ENCODE measurements at places on chromosomes 4 and X.
A peak's percentile ranks its signal among the peaks of the same experiment; 100 is the strongest.

DNA sequence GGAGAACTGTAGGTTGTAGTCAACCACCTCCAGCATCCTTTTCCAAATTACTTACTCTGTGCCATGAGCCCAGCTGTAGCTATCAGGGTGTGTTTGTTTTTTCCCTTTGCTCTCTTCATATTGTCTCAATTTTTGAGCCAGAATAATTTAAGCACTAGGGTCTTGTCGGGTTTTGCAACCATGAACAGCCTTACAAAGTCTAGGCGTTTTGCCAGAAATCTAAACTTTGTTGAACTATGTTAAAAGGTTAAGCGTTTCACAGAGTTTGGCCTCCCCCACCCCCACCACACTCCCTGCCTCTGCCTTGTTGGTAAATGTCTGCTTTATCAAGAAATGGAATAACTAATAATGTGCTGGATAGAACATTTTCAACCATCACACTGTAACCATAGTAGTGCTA is 190.6 kb upstream of the TTC29 start:
- DNase-seq: no peak

DNA sequence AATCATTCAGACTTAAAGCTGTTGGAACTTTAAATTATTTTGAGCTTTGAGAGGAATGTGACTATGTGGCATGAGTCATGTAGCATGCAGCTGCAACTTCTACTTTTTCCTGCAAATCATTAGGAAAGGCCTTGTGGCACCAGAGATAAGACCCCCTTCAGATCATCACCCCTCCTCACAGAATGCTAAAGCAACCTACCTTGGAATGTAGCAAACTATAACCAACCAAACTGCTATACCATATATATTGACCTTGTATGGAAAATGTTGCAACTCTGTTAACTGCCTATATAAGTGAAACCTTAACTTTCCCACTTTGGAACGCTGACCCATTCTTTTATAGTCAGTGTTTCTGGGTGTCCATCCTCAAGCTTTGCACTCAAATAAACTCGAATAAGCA is 32.0 kb downstream of the ATXN3L start:
- DNase-seq: no peak

DNA sequence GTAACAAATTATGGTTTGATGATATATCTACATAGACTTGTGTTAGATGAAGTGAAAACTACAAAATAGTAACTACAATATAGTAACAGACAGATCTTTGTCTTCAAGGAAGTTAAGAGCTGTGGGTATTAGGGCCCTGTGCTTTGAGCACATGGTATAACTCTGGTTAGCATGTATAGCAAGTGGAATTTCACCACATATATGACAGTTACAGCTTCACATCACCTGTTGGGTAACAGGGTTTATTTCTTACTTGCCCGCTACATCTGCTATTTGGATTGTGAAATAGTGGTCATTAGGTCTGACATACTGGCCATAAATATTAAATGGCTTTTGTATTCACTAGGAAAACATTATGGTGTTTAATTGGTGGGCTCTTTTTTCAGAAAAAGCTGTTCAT is 20.2 kb downstream of the OFD1 start:
- DNase-seq: no peak

DNA sequence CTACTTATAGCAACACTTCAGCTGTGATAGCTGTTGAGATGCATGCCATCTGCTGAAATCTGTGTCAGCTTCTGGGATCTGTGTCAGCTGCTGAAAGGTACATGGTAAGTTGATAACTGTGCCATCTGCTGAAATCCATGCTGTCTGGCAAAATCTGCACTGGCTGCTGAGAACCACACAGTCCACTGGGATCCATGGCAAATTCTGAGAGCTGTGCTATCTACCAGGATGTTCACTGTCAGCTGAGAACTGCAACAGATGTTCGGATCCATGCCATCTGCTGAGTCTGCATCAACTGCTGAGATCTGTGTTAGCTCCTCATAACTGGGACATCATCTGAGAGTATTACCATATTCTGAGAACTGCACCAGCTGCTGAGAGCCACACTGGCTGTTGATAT is 430.5 kb upstream of the POU3F4 start:
- DNase-seq: no peak

DNA sequence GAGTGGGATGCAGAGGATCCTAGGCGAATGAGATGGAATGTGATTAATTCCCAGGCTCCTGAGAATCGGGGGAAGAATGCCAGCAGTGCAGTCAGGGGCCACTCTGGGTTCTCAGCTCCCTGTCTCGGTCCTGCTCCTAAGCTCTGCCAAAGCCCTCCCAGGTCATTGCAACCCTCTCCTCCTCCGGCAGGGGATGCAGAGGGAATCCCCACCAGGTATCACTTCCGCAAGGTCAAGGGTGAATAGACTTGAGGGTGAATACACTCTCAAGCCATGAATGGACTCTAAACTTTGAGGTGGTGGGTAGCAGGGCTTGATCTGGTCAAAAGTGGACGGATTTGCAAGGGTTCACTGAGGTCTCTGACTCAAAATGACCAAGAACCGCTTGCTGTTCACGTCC is 139.3 kb upstream of the MXRA5 start:
- no peak for DNase-seq

- no peak for DNase-seq
These were observed 101.9 kb upstream of the MAML3 start for GRCh38 chr4:140255927-140256326.

DNA sequence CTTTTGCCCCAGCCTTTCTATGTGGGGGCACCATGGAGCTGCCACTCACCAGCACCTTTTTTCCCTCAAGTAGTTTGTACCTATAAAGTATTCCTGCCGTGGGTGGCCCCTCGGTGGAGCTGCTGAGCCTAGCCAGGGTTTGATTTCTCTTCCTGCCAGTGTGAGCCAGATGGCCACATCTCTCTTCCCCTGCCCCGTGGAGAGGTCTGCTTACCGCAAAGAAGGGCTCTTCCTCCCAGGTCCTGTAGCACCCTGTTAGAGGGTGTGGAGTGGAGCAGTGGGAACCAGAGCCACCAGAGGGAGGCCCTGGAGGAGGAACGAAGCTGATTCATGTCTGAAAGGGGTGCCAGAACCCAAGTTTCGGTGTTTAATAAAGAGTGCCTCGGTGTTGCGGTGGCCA is 95.4 kb downstream of the PTTG2 start:
- DNase-seq: no peak

GRCh38 chr4:186058253-186058979 is 10.5 kb upstream of the TLR3 start:
- DNase-seq: no peak

DNA sequence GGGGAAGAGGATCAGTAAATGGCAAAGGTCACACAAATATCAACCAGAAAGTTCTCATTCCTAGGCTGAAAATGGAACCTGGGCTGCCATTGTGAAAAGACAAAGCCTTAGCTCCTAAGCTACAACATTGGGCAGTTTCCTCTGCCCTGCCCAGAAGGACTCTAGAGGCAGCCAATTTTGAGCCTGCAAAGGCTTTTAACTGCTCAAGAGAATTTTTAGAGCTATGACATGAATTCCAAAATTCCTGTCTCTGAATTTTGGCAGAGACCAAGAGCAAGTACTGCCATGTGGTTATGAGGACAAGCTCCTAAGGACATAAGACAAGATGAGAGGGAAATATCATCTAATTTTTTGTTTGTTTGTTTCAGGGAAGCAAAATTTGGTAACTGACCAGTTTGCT is 29.6 kb upstream of the IGFBP7 start:
- no peak for DNase-seq

GRCh38 chr4:117084866-117085701 is at the start of gene TRAM1L1:
TRAM1L1 (minus strand) TSS chr4:117085576; CDS start chr4:117085393, 183 bp downstream.
- peak; percentile 50 for DNase-seq

DNA sequence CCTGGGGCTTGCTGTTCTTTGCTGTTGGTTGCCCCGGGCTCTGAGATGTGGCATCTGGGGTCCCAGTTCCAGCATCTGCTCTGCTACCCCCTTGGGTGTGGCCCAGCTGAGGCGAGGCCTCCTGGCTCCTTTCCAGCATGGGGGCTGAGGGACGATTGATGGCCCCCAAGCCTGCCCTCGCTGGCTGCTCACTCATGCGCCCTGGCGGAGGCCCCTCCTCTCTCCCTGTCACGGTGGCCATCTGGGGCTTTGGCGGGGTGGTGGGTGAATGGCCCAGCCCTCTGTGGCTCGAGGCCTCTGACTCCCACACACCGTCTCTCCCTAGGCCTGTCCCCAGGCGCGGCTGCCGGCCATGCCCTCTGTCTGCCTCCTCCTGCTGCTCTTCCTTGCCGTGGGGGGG is 1.8 kb downstream of the PLXNA3 start:
- no peak for DNase-seq

All from frontal cortex (tissue), 4 donors.